Activated naive CD4-positive, alpha-beta T cell (primary cell): ENCODE measurements at places on chromosomes 6 and 20.

DNA sequence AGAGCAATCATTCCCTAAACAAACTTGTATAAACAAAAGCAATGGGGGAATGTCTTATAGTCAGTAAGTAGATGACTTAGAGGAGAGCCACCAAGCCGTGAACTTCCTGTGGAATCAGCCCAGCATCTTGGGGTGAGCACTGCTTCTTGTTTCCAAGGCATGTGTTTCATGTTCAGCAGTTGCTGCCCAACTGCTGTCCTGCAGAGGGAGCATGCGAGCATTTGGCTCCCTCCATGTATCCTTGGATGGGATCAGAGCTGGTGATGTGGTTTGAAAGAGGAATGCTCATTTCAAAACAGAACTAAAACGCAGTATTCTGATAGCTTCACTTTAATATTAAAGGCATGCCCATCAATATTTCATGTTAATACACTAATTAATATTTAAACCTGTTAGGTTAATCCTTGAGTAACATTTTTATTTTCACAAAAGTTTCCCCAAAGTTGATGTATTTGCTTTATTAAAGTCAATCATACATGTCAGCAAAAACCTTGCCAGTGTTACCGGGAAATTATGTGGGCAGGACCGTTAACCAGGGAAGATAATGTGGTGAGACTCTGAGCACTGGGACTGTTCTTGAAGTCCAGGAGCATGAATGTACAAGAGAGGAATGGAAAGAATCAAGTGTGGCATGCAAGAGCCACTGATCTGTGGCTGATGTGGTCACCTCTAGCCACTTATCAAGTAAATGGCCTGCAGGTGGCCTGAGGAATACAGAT lies 172.1 kb upstream of the GGTLC1 start:
- DNase-seq, result no peak

DNA sequence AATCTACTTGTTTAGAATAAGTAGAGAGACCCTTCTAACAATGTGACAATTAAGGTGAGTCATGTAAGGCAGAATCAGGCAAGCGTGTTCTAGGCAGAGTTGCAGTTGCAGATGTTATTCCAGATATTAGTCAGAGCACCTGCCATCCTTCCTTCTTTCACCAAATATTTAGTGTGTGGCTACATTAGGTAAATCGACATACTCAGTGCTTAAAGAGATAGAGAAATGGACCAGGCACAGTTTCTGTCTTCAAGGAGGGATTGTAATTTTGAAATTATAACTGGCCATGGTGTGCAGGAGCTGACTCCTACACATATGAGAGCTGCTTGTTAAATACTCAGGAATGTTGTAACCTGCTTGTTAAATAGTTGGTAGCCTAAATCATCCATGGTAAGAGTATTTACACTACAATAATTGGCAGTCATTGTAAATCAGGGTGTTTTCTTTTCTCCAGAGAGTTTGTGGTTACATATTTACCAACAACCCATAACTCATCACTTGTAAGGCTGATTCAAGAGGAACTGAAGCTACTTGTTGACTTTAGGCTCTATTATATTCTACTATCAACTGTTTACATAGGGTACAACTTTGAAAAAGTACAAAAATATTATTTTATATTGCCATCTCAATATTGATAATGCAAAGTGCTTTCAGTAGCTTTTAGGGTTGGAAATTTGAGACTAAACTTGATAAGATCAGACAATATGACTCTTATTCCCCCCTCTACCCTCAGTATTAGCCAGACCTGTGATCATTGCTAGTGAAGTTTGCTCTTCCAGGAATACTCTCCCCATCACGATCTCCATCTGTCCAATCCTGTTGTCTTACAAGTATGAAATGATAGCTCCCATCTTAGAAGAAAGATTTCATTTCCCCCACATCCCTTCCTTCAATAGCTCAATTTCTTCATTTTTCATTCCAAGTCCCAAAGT lies 607.1 kb downstream of the COL12A1 start:
- DNase-seq, result no peak

- DNase-seq, result no peak
Observed at GRCh38 chr6:30483677-30484279, 5.5 kb upstream of the HLA-E start.

DNA sequence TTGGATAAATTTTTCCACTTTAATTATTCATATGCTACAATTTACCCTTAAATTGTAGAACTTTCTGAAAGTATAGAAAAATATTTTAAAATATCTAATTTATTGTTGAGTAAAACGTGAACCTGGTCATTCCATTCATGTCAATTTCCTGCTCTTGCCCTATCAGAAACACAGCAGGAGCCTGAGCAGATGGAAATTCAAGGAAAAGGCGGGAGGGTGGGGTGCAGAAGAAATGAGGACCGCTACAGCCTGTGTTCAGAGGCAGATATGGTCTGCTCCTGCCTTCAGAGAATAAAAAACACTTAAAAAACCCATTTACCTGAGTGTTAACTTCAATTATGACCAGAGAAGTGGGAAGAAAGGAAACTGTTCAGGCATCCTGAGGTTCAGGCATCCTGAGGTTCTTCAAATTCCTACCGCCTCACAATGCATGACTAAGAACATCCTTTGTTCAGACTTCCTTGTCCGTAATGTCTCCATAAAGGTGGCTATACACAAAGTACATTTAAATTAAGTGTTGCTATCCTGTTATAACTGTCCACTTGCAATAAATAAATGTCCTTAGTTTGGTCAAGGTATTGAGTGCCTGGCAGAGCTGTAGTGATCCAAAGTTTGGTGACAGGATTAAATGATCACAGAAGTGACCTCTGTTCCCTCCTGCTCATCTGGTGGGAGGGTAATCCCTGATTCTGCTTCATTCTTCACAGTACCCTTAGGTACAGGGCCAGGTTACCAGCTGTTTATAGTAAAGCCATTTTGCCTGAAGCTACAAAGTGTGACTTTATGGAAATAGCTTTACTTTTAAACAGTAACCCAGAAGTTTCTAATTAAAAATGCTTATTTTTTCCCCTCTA lies 109.1 kb downstream of the MAN1A1 start:
- DNase-seq, result no peak

DNA sequence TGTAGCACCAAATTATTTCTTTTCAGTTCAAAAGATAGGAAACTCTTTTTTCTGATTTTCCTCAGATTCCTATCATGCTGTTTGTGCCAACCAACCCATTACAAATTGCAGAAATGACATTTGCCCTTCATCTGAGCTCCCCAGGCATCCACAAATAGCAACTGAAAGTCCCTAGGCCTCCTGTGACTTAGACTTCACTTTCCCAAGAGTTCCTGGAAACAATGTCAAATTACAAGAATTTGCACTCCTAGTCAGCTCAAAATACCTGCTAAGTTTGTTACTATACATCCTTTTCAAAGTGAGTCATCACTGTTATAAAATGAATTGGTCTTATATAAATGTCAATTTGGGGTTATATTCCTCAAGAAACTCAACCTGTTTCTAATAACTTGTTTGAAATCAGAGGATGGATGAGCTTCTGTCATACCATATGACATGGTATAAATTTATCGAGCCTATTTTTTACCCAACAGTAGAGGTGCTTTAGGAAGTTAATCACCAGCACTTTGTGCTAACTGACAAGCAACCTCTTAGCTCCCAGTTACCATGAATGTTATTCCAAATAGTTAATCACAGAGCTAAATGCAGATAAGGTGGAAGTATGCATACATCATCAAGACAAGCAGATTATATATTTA lies 256.5 kb downstream of the HACE1 start:
- DNase-seq, result no peak

DNA sequence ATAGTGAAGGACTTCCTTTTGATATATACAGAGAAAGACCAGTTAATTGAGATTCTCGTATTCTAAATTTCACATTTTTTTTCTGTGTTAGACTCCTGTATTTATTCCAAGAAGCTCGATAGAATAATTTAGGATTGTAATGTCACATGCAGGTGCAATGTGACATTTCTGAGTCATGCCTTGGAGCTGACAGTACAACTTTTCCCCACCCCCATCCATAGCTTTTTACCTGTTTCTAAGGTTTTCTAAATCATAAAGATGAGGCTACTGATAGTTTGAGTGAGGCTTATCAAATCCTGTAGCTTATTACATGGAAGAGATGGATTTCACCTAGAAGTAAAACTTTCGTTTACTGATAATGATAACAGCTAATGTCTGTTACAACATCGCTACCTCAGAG lies 37.6 kb downstream of the FLRT3 start:
- DNase-seq, result no peak

GRCh38 chr20:47854687-47855212 lies 69.5 kb upstream of the SULF2 start:
- DNase-seq, result no peak
